Activated CD4-positive, alpha-beta memory T cell treated with anti-CD3 and anti-CD28 coated beads for 36 hours (primary cell): ENCODE measurements at places on chromosomes 1 and 21.

- H3K36me3 ChIP-seq, result no peaks in the 10 kb centered on the region
- H3K4me1 ChIP-seq, result peaks cover 61% of the 10 kb centered on the region
- H3K4me3 ChIP-seq, result no peak overlapping the region
- no peaks in the 10 kb centered on the region for H3K27me3 ChIP-seq
- peak; percentile 53 for DNase-seq
Observed at GRCh38 chr1:205279986-205280385, 41.6 kb downstream of the NUAK2 start.

DNA sequence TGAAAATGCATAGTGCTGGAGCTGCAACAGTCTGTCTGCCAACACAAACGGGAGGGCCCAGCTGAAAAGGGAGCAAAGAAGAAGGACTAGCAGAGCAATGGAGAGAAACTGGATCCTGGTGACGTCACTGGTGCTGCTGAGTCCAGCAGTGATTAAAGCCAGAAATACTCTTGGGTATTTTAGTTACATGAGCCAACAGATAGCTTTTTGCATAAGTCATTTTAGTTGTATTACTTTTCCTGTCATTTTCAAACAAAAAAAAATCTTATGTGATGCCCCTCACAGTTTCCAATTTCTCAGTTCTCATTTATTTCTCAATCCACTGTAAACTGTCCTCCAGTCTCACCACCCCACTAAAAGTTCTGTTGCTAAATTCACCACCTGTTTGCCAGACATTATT lies 38.7 kb upstream of the NEK7 start:
- H3K4me3 ChIP-seq, result no peak overlapping the region
- peaks cover 2% of the 10 kb centered on the region for H3K27me3 ChIP-seq
- no peaks in the 10 kb centered on the region for H3K4me1 ChIP-seq
- DNase-seq, result no peak
- no peaks in the 10 kb centered on the region for H3K36me3 ChIP-seq

GRCh38 chr1:143691400-143691891 lies 280.3 kb downstream of the FAM72C start:
- peaks cover 58% of the 10 kb centered on the region for H3K27me3 ChIP-seq
- H3K4me3 ChIP-seq, result no peak overlapping the region

DNA sequence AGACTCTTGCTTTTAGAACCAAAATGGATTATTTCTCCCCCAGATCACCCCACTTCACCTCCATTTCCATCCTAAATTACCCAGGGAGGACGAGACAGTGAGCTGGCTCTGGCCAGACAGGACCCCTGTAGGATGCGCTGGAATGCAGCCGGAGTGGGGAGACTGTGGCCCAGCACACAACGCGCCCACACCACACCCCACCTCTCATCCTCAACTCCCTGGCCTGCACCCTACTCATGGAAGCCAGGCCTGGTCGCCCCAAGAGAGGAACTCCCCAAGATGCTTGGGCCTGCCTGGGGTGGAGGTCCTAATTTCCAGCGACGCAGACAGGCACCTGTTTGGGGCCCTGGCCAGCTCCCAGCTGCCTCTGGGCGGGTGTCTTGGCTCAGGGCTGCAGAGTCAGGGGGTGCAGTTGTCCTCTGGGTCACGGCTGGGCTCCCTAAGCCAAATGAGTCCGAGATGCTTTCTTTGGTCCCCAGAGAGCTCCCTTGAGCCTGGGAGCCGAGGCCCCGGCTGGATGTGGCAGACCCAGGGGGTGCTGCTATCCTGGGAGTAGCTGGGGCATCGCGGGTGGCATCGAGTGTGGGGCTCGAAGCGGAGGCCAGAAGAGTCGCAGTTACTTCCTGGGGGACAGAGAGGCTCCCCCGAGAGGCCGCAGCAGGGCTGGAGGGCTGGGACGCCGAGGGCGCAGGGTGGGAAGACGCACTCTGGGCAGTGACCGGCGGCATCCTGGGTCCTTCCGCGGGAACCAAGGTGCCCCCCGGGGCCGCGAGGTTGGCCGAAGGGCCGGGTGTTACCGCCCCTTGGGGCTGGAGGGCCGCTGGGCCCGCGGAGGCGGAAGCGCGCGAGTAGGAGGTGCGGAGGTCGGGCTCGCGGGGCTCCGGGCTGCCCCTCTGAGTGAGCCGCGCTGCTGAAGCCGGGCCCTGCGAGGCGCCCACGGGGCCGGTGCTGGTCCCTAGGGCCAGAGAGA lies 10.4 kb downstream of the CLEC20A start:
- no peak overlapping the region for H3K27ac ChIP-seq
- no peak overlapping the region for H3K4me3 ChIP-seq

- peaks cover 4% of the 10 kb centered on the region for H3K27me3 ChIP-seq
- no peak overlapping the region for H3K4me3 ChIP-seq
- no peaks in the 10 kb centered on the region for H3K4me1 ChIP-seq
Observed at GRCh38 chr1:47629201-47629600, 191.4 kb downstream of the FOXD2 start.

DNA sequence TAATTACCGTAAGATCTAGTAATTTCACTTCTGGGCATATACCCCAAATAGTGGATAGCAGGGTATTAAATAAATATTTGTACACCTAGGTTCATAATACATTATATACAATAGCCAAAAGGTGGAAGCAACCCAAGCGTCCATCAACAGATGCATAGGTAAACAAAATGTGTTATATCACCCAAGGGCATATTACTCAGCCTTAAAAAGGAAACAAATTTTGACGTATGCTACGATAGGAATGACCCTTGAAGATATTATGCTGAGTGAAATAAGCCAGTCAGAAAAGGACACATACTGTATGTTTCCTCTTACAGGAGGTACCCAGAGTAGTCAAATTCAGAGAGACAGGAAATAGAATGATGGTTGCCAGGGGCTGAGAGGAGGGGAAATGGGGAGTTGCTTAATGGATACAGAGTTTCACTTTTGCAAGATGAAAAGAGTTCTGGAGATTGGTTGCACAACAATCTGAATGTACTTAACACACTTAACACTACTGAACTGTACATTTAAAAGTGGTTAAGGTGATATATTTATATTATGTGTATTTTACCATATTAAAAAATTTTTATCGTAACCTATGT lies 36.6 kb upstream of the KCTD3 start:
- H3K27ac ChIP-seq, result no peak overlapping the region
- no peaks in the 10 kb centered on the region for H3K36me3 ChIP-seq
- H3K4me3 ChIP-seq, result no peak overlapping the region
- no peaks in the 10 kb centered on the region for H3K4me1 ChIP-seq
- H3K27me3 ChIP-seq, result peaks cover 21% of the 10 kb centered on the region

DNA sequence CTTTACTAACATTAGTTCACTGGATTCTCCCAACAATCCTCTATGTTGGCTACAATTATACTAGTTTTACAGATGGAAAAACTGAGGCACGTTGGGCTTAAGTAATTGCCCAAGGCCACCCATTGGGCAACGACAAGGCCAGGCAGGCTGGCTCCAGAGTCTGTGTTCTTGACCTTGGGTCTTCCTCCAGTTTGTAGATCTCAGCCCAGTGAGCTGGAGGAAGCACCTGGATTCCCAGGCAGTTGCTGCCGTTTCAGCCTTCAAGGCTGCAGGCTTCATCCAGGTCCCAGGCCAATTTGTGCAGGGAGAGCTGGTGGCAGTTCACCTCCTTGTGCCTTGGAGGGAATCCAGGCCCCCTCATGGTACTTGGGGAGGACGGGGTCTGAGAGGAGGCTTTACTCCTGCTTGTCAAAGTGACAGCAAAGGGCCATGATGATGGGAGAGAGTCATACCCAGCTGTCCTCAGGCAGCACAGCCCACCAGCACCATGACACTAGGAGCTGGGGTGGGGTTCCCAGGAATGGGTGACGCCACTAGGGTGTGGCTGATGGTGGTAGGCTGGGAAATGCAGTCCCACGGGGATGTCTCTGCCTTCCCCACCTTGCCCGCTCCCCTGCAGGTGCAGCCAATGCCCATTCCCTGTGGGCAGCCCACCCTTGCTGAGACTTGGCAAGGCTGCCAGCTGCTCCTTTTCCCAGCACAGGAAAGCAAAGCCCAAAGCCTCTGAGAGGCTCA lies 27.1 kb downstream of the PKP1 start:
- no peaks in the 10 kb centered on the region for H3K4me1 ChIP-seq
- peaks cover 13% of the 10 kb centered on the region for H3K27me3 ChIP-seq
- H3K27ac ChIP-seq, result no peak overlapping the region
- H3K36me3 ChIP-seq, result no peaks in the 10 kb centered on the region
- H3K4me3 ChIP-seq, result no peak overlapping the region
- no peak for DNase-seq

DNA sequence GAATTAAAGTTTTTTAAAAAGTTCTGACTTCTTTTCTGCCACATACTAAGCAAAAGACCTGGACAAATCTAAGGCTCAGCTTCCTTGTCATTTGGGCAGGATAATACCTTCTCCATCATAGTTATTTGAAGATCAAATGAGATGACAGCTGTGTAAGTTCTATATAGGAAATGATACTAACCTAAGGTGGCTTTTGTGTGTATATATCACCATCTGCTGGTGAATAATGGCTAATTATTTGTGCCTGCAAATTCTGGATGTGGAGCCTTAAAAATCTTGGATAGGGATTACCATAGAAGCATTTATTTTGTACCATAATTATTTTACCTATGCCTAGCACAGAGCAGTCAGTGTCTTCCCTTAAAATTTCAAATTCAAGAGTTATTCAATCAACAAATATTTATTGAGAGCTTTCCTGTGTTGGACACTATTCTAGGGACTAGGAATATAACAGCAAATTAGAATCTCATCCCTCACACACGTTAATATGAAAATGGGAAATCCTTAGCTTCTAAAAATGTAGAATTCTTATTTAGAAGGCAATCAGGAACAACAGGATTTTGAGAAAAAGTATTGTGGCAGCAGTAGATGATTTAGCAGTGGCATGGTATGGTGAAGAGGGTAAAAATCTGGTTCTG lies 89.8 kb downstream of the TMEM200B start:
- no peaks in the 10 kb centered on the region for H3K27me3 ChIP-seq
- H3K36me3 ChIP-seq, result peaks cover 10% of the 10 kb centered on the region
- H3K4me1 ChIP-seq, result no peaks in the 10 kb centered on the region
- H3K4me3 ChIP-seq, result no peak overlapping the region

DNA sequence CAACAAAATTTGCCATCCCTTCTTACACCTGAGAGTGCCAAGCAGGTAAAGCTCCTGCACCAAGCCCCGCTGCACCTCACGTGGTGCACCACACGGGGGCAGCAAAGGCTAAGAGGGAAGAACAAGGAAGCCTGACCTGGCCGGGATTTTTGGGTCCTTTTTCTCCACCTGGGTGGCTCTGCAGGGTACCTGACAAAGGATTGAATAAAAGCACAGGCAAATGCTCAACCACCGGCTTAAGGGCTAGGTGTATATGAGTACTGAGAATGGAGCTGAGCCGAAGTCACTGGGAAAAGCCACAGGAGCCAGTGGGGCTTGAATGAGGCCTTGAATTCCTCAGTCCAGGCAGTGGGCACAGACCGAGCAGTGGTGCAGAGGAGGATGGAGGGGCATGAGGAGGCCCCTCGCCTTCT lies 36.4 kb downstream of the ZNF697 start:
- peaks cover 2% of the 10 kb centered on the region for H3K27me3 ChIP-seq
- DNase-seq, result peak; percentile 80
- H3K4me1 ChIP-seq, result no peaks in the 10 kb centered on the region
- H3K27ac ChIP-seq, result no peak overlapping the region
- H3K4me3 ChIP-seq, result no peak overlapping the region
- no peaks in the 10 kb centered on the region for H3K36me3 ChIP-seq

DNA sequence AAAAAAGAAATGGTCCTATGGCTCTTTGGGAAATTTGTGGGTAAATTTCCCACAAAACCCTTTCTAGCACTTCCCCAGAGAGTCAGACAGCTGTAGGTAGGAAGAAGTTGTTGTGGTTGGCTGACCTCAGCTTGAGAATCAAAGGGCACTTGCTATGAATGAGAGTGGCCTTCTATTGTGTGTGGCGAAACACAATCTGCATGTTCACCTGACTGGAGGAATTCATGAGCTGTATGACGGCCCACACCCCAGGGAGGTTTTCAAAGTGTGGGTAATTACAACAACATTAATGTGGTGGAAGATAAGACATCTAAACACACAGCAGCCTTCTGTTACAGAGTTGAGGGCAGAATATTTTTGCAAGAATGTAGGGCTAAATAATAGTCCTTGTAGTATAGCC lies 38.8 kb downstream of the NGF start:
- no peaks in the 10 kb centered on the region for H3K36me3 ChIP-seq
- no peak for DNase-seq
- H3K4me3 ChIP-seq, result no peak overlapping the region
- H3K4me1 ChIP-seq, result peaks cover 2% of the 10 kb centered on the region

DNA sequence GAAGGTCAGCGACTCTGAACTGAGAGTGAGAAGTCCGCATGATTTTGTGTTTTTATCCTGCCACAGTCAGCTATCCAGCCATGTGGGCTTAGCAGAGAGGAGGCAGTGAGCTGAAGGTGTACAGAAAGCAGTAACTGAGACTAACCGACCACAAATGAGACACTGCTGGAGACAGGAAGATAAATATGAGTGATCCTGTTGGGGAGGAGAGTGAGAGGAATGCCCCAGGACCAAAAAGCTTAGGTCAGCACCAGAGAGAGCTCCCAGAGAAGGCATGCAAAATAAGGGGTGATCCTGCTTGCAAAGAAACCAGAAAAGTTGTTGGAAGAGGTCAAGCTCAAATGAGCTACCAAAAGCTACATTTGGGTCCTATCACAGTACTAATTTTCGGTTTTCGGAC lies 63.7 kb downstream of the HLCS start:
- H3K36me3 ChIP-seq, result peaks cover 13% of the 10 kb centered on the region
- H3K4me1 ChIP-seq, result peaks cover 43% of the 10 kb centered on the region
- no peaks in the 10 kb centered on the region for H3K27me3 ChIP-seq
- peak overlapping the region; percentile 93 for H3K27ac ChIP-seq
- no peak overlapping the region for H3K4me3 ChIP-seq
- DNase-seq, result peak; percentile 40

DNA sequence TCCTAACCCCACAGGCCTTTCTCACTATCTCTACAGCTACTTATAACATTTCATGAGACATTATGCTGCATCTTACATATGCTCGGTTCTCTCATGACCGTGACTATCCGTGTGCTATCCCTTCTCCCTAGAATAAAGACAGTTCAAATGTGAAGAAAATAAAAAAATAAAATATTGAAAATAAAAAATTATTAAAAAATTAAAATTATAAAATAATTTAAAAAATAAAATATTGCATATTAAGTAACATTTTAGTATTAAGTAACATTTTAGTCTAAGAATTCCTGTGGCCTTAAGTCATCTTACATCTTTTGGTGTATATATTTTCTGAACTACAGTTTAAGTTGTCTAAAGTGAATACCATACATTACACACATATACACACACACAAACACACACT lies 415.5 kb downstream of the DPYD start:
- H3K36me3 ChIP-seq, result peaks cover 26% of the 10 kb centered on the region
- no peak overlapping the region for H3K4me3 ChIP-seq
- no peak for DNase-seq
- H3K27me3 ChIP-seq, result no peaks in the 10 kb centered on the region

DNA sequence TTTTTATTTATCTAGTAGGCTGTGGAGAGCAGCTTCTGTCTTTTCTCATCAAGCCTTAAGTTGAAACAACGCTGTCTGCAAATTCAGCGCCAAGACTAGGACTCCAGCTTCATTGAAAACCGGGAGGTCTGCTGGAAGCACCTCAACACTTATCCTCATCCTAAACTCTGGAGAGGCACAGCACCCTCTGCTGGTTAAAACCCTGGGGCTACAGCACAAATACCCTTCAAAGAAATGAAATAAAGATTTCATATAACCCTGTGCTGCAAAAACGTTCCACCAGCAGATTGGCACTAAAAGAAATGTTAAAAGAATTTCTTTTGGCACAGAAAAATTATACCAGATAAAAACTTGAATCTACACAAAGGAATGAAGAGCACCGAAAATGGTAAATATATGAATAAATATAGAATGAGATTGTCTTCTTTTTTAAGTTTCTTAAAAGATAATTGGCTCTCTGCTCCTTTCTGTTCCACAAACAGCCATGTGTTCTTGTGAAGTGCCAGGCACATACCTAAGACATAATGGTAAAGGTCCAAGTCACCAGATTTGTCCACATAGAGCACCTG lies 227.7 kb upstream of the SAMSN1 start:
- H3K36me3 ChIP-seq, result no peaks in the 10 kb centered on the region
- no peaks in the 10 kb centered on the region for H3K4me1 ChIP-seq
- peaks cover 3% of the 10 kb centered on the region for H3K27me3 ChIP-seq
- DNase-seq, result peak; percentile 70
